ENCODE measurements at places on chromosomes 6 and 20.
A peak's percentile ranks its signal among the peaks of the same experiment; 100 is the strongest.

DNA sequence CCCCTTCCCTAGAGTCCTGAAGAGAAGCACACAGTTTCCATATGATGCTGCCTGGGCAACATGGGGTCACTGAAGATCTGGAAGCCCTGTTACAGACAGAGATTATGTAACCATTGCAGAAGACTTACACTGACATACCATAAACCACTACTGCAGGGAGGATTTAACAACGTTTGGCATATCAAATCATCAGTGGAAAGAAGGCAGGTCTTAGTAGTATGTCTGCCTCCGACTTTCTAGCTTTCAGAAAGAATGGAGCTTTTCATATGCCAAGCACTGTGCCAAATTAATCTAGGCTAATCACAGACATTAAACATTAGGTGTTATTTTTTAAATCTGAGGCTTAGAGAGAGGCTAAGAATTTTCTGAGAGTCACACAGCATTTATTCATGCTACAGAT lies 144.3 kb downstream of the ADGRB3 start:
- no peak for DNase-seq

DNA sequence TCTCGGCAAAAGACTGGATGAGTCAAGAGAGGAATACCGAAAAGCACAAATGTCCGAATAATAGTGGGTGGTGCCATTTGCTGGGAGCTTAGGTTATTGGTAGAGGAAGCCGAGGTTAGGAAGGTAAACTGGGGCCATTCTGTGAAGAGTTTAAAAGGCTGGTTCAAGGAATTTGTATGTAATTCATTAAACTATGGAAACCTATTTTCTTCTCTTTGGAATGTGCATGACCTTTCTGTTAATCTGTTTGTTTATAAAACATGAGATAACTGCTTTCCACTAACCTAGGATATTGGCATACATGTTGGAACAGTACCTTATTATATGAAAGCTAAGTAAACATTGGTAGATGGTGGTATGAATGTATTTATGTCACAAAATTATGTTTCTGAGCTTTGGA lies 71.8 kb downstream of the LCA5 start:
- no peak for DNase-seq

DNA sequence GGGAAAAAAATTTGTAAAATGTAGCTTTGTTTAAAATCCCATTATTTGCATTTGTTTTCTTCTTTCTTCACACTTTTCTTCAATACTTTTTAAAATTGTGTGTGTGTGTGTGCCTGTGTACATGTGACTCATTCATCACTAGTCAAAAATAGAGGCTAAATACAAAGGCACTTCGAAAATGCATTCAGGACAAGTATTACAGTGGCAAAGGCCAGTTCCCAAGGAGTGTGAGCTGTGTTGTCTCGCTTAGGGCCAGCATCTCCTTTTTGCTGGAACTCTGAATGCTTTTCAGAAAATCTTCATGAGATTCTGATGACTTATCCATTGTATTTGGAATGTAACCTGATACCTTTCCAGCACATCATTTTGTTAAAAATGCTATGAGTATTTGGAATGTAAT lies 288.5 kb upstream of the CNR1 start:
- no peak for DNase-seq

GRCh38 chr20:33843854-33844253 lies 32.7 kb downstream of the CHMP4B start:
- no peak for DNase-seq

DNA sequence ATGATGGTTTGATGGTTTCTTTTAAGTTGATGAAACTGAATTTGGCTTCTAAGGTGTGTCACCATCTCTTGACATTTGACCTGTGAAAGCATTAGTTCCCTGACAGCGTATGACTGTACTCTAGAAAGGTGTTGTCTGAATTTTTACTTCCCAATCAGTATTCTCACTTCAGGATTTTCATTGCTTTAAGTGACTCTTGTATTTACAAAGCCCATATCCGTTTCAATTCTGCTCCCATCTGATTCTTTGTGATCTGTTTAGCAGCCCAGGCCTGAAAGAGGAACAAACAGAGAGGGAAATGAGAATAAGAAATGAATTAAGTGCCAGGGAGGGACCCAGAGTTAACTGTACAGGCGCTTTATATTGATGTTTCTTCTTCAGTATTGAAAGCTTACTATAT lies 73.7 kb downstream of the FARS2 start:
- no peak for DNase-seq

DNA sequence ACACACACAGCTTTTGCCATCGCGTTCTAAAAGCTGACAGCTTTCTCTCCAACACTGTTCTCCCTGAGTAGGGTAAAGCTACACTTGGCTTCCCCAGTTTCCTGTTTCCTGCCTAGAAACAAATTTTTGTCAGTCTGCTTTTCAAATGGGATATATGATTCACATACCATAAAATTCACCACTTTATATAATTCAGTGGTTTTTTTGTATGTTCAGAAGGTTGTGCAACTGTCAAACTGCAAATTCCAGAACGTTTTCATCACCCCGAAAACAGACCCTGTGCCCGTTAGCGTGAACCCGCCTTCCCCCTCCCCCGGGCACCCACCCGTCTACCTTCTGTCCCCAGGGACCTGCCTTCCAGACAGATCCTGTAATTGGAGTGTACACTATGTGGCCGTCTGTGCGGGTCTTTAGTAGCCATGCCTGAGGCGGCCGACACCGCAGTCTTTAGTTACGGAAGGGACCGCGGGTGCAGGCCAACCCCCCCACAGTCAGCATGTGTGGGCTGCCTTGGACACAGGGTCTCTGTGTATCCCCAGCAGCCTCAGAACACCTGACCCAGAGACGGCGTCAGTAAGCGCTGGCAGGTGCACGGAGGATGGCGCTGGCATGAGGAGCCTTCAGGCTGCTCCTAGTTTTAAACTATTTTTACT lies 16.6 kb downstream of the HRH3 start:
- DNase-seq: peak; percentile 25

- DNase-seq: no peak
Observed at GRCh38 chr6:20661721-20662120, 127.5 kb downstream of the CDKAL1 start.

DNA sequence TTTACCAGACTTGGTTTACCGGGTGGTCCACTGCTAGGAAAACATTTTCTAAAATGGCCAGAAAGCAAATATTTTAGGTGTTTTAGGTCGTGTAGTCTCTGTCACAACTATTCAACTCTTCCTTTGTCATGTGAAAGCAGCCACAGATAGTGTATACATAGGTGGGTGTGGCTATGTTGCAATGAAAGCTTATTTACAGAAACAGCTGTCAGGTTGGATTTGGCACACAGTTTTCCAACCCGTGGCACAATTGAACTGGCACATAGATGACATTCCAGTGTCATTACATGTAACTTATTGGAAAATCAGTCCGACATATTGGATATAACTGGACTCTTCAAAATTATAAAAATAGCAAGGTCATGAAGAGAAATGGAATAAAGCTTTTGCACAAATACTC lies 68.9 kb upstream of the KCNQ5 start:
- no peak for DNase-seq

DNA sequence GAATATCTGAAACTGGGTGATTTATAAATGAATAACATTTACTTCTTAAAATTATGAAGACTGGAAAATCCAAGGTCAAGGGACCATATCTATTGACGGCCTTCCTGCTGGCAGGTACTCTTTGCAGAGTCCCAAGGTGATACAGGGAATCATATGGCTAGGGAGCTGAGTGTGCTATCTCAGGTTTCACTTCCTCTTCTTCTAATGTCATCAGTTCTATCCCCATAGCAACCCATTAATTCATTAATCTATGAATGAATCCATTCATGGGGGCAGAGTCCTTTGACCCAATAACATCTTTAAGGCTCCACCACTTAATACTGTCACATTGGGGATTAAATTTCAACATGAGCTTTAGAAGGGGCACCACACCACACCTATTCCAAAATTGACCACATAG lies 772.0 kb downstream of the HACE1 start:
- DNase-seq: no peak

DNA sequence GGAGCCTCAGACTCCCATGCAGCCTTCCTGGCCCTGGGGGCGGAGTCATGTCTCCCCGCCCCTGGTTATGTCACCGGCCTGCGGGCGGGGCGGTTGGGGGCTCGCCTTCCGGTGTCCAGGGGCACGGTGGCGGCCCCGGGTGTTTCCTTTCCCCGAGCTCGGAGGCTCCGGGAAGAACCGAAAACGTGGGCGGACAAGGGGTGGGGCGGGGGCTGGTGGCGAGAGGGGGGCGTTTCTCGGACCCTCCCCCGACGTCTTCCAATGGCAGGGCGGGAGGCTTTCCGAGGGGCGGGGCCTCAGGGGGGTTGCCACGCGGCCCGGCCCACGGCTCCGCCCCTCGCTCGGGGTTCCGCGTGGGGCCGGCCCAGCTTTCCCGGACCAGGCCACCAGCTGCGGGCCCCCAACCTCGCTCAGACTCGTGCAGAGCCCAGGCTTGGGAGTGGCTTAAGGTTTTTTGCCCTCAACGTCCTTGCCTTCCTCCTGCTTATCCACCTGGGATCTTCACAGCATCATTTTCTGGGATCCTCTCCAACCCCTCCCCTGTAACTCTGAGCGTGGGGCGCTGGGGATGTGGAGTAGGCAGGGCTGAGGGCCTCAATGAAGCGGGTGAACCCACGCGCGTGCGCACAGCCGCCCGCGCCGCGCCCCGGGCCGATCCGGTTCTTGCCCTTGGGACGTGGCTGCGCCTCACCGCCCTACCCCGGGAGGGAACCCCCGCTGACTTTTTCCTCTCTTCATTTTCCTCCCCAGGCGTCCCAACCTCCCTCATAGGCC lies 2.1 kb upstream of the NRN1 start:
- DNase-seq: peak; percentile 63

GRCh38 chr6:94071835-94072234 lies 652.5 kb upstream of the EPHA7 start:
- no peak for DNase-seq

- DNase-seq: peak; percentile 54
Observed at GRCh38 chr6:33812669-33813068, 8.9 kb upstream of the MLN start.

DNA sequence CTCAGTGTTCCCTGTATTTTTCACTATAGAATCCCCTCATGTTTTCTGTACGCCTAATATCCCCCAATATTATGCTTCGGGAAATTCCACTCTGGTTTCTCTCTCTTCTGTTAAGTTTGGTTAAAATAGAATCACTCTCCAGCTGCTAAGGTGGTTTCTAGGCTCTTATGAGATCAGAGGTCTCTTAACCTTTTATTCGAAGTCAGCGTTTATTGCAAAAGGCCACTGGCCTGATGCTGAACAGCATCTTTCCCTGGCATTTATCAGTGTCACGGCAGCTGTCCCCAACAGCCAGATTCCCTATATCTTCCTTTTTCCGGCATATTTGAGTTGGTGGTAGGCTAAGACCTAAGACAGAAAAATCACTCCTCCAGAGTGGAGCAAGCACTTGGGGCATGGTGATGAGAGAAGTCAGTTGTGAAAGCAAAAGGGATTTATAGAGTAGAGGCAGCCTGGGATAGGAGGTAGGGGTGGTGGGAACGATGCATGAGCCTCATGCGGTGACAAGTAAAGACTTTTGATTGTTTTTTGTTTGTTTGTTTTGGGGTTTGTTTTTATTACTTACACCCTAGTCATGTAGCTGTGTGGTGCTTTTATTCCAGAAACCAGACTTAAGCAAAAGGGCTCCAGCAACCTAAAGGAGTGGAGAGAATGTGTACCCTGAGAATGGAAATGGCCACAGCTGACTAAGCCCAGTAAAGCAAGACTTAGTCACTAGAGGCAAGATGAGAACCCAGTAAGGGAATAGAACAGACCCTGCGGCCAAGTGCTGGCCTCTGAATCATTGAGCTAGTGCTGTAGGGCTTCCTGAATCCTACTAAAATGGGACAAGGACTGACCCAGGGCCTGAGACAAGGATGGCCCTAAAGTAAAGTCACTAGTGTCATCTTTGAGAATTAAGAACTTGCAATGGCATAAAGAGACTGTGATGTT lies 233.0 kb upstream of the PRND start:
- DNase-seq: no peak

GRCh38 chr6:41519305-41519744 lies 26.9 kb upstream of the FOXP4 start:
- peak; percentile 71 for DNase-seq

All from Peyer's patch (tissue), 4 donors.